ENCODE measurements at places on chromosomes 16 and 17.

DNA sequence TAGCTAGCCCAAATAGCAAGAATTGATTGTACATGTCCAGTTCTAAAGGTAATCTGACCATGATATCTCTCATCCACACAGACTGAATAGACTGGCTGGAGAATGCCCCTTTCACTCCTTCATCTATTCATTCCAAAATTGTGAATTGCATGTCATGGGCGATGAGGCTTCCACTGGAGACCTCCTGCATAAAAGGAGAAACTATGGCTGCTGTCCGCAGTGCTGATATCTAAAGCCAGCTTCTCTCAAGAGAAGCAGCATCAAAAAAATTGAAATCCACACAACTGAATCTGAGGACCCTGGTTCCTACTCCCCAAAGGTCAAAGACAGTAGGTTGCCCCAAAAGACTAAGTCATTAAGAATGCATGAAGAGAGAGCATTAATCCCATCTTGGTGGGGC lies 7.9 kb upstream of the SCNN1G start:
- no peak for DNase-seq

- no peak for DNase-seq
Measured at GRCh38 chr16:24523569-24523968, 15.8 kb upstream of the RBBP6 start.

DNA sequence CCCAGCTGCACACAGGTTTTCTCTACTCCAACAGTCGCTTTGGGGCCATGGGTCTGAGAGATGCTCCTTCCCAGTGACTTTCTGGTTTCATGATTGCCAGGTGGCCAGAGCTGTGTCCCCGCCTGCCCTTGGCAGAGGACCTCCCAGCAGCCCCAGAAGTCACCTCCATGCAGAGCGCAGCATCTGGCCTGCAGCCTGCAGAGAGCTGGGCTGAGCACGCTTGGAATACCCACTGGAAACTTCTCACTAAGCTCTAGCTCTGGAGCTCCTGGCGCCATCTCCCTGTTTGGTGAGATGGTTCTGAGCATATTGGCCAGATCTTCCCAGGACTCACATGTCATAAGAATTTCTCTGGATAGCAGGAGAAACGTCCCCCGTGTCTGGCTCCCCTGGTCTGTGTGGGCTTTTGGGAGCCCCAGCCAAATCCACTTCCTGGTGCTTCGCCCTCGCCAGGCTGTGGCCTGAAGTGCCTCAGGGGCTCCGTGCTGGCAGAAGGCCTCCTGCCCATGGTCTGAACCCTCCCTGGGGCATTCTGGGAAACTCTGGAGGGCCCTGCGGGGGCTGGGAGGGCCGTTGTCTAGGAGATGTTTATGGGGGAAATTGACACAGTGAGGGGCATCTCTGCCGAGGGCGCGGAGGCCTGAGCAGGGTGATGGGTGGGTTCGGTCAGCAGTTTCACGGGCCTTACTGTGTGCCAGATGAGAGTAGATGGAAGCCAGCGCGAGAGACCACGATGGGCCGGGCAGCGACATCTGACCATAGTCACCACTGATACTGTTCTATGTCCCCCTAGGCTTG lies 73.2 kb upstream of the CIBAR2 start:
- DNase-seq, result no peak

GRCh38 chr16:24821129-24821528 lies 24.6 kb upstream of the SLC5A11 start:
- no peak for DNase-seq

GRCh38 chr16:2817340-2818271 lies 569 bp downstream of the PRSS21 start:
- DNase-seq, result no peak

DNA sequence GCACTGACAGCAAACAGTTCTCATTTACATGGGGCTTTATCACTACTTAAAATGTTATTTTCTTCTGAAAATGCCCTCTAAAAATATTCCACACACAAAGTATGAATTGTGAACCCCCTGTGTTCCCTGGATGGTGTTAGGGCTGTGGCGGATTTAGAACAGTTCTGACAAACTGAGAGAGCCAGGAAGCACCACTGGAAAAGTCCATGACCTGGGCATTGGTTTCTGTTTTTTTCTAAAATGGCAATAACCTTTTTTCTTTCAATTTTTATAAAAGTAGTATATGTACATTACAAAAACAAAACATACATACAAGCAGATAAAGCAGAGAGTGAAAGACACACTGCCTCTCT lies 21.0 kb upstream of the ERN1 start:
- no peak for DNase-seq

- no peak for DNase-seq
Measured at GRCh38 chr17:32689348-32689747, 187.6 kb downstream of the MYO1D start.

DNA sequence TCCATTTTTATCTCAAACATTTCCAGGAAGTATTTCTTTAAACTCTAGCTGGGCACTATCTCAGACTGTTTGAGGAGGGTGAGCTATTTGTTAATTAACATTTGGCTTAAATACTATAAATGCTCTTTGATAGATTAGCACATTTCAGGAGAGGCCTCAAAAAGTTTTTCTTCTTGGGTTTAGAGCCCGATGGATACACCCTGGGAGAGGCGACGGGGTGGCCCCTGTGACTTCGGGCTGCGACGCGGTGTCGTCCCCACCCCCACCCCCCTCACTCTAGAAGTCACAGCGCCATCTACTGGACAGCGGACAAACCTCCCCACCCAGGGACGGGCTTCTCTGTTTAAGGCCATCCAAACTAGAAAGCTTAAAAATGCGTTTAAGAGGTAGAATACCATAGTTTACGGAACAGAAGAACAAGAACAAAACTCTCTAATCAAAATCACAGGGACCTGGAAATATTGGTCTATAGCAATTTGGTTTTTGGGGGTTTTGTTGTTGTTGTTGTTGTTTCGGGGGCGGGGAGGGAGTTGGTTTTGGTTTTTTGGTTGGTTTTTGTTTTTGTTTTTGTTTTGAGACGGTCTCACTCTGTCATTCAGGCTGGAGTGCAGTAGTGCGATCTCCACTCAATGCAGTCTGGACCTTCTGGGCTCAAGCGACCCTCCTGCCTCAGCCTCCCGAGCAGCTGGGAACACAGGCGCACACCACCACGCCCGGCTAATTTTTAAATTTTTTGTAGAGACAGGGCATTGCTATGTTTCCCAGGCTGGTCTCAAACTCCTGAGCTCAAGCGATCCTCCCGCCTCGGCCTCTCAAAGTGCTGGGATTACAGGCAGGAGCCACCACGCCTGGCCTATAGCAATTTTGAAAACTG lies 254.4 kb downstream of the C16orf95 start:
- DNase-seq, result peak; percentile 26

DNA sequence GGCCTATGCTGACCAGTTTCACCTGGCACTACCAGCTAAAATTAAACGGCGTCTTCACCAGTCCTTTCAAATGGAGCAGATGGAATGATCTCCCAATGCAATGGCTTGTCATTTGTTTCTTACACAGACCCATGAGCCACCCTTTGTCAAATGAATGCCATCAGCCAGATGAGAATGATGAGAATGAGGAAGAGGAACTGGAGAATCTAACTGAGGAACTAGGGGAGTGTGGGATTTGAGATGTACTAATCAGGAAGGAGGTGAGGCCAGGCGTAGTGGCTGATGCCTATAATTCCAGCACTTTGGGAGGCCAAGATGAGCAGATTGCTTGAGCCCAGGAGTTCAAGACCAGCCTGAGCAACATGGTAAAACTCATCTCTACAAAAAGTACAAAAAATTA lies 116.4 kb downstream of the HS3ST3A1 start:
- DNase-seq, result no peak

DNA sequence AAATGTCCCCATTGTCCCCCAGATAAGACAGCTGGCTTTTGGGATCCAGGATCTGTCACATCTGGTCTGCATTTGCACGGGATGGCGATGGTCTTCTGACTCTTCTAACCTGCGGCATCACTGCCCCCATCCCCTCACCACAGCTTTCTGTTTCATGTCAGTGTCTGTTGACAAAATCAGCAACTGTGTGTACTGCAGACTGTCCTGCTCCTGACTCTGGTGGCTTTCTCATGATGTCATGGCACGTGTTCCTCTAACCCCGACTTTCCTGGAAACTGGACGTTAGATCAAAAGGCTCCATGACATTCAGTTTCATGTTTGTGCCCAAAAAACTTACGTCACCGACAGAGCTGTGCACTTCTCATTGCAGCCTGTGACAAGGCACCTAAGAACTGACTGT lies 30.1 kb upstream of the CPNE2 start:
- no peak for DNase-seq

GRCh38 chr17:33079201-33079600 lies 87.6 kb downstream of the SPACA3 start:
- no peak for DNase-seq

GRCh38 chr17:78174346-78174869 lies 6.0 kb downstream of the SYNGR2 start:
- no peak for DNase-seq

- DNase-seq, result no peak
Measured at GRCh38 chr16:85690469-85691064, 1.8 kb upstream of the GINS2 start.

DNA sequence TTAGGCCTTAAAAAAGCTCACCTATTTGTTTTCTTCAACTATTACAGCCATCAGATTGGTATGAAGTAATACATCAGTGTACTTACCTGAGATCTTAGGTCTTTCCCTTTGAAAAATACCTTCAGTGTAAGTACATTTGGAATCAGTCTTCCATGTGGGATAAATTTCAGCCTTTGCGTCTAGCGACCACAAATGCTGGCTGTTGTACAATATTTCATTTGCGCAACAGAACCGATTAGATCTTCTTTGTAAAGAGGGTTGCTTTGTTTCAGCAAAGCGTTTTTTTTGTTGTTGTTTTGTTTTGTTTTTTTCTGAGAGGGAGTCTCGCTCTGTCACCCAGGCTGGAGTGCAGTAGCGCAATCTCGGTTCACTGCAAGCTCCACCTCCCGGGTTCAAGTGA lies 394.0 kb downstream of the CPPED1 start:
- no peak for DNase-seq

DNA sequence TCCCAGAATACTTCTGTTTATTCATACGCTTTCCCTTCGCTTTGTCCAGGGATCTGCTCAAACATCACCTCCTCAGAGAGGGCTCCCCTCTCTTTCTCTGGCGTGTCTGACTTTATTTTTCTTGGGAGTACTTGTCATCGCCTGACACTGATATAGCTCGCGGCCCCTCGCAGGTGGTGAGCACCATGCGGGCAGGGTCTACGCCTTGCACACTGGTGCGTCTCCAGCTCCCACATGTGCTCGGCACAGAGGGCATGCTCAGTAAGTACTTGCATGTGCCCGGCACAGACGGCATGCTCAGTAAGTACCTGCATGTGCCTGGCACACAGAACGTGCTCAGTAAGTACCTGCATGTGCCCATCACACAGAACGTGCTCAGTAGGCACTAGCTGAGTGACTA lies 57.5 kb downstream of the IRF8 start:
- no peak for DNase-seq

GRCh38 chr17:52149626-52150025 lies 8.9 kb downstream of the CA10 start:
- DNase-seq, result no peak

DNA sequence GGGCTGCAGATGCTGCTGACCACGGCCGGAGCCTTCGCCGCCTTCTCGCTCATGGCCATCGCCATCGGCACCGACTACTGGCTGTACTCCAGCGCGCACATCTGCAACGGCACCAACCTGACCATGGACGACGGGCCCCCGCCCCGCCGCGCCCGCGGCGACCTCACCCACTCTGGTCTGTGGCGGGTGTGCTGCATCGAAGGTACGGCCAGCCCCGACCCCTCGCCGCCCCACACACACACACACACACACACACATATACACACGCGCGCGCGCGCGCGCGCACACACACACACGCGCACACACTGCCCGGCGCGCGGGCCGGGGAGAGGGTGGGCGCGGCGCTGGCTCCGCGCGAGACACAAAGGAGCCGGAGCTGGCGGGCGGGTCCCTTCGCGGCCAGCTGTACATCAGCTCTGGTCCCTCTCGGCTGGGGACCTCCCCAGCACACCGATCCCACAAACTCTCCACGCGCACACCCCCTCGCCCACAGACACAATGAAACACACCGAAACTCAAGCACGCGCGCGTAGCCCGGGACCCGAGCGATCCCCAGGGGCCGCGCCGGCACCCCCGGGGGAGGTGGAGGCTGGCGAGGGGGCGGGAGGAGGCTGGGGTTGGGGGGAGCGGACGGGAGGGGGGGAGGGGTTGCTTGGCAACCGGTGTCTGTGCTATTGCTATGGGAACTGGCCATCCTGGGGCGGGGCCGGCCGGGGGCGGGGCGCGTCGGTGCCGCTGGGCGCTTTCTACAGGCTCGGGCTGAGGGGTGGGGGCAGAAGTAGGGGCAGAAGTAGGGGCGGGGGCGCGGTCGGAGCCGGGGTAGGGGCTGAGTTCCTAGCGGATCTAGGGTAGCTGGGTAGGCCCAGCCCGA lies 658 bp downstream of the CACNG4 start:
- DNase-seq, result no peak

- DNase-seq, result no peak
Measured at GRCh38 chr17:1627182-1627981, 1.3 kb downstream of the SLC43A2 start.

DNA sequence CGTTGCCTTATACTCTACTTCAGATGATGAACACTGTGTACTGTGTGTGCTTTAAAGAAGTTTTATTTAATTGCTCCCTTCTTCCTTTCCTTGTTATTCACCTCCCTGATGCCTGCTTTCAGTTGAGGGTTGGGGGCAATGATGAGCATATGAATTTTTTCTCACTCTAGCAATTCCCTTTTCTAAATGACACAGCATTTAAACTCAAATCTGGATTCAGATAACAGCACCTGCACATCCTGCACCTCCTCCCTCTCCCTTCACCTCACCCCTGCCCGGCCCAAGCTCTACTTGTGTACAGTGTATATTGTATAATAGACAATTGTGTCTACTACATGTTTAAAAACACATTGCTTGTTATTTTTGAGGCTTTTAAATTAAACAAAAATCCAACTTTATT lies 13.0 kb upstream of the PNPO start:
- no peak for DNase-seq

DNA sequence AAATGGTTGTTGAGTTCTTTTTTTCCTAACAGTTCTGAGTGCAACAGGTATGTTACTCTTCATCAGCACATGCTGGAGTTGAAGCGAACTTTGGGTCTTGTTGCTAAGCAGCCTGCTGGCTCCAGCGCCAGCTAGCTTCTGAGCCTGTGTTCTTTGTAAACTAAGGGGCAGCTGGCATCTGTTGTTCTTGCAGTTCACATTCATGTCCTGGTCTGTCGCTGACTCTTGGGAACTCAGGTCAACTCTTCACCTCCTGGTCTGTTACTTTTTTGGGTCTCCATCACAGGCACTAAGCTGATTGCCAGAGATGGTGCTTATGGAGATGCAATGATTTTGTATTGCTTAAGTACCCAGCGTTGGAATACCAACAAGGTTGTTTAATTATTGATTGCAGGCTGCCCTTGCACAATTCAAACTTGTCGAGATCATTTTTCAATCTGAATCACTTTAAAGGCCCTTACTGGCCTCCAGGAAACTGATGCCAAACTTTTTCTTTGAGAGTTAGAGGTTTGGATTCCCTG lies 40.9 kb downstream of the USP10 start:
- DNase-seq, result no peak

- DNase-seq, result no peak
Measured at GRCh38 chr17:74369665-74370490, 2.6 kb downstream of the GPR142 start.

Measured in activated T-cell treated with anti-CD3 and anti-CD28 coated beads, Interleukin-2, amount 50 U/mL, for 1 hour (primary cell).